ENCODE measurements at places on chromosomes 11 and 22.

GRCh38 chr11:99170591-99170990 lies 149.8 kb downstream of the CNTN5 start:
- no peak for DNase-seq

GRCh38 chr11:122036018-122036417 lies 80.0 kb downstream of the BLID start:
- no peak for DNase-seq

- no peak for DNase-seq
Observed at GRCh38 chr11:3723014-3723708, 52.0 kb upstream of the CHRNA10 start.

- DNase-seq: no peak
Observed at GRCh38 chr11:119806064-119806915, 77.3 kb upstream of the NECTIN1 start.

DNA sequence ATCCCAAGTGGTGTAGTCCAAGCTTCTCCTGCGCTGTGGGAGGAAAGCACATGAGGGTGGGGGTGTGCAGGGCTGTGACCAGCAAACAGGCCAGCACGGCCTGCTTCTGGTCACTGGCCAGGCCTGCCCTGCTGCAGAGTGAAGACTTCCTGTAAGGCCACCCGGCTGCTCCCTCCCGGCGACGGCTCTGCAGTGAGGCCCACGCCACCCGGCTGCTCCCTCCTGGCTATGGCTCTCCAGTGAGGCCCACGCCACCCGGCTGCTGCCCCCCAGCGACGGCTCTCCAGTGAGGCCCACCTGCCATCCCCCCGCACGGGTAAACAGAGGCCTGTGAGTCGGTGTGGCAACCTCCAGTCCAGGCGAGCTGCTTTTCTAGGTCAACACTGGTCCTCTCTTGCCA lies 31.4 kb upstream of the BRSK2 start:
- no peak for DNase-seq

DNA sequence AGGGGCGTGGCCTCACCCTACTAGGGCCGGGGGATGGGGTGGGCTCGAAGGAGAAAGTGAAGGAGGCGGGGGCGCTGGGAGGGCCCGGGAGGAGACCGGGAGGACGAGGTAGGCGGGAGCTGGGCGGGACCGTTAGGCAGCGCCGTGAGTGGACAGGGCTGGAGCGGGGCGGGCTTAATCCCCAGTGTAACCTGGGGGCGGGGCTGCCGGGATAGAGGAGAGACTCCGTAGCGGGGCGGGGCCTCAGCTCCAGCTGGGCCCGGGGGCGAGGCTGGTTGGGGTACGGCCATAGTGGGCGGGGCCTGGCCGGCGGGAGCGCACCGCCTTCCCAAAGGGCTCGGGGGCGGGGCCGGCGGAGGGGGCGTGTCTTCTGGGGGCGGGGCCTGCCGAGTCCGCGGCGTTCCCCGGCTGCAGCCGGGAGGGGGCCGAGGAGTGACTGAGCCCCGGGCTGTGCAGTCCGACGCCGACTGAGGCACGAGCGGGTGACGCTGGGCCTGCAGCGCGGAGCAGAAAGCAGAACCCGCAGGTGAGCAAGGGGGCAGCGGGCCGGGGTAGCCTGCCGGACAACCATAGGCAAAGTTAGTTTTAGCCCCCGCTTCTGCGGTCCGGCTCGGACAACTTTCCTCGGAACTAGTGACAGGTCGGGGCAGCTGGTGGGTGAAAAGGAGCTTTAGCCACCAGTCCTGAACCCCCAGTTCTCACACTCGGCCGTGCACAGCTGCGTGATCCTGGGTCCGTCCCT lies at the start of gene CD82:
TSS of gene CD82 (plus strand) at position 453 of the 742 bp plus-strand sequence. CDS start 29,000 bp downstream, outside the sequence.
- peak; percentile 91 for DNase-seq

- DNase-seq: no peak
Observed at GRCh38 chr11:30333405-30333804, 10.5 kb downstream of the ARL14EP start.

- no peak for DNase-seq
Observed at GRCh38 chr22:26672060-26672471, 14.7 kb downstream of the MIAT start.

DNA sequence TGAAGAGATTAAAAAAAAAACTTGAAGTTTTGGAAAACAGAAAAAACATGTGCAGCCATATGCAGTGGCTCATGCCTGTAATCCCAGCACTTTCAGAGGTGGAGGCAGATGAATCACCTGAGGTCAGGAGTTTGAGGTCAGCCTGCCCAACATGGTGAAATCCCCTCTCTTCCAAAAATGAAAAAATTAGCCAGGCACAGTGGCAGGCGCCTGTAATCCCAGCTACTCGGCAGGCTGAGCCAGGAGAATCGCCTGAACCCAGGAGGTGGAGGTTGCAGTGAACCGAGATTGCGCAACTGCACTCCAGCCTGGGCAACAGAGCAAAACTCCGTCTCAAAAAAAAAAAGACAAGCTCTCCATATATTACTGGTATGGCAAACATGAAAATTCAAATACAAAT lies 7.6 kb downstream of the DLG2 start:
- no peak for DNase-seq

DNA sequence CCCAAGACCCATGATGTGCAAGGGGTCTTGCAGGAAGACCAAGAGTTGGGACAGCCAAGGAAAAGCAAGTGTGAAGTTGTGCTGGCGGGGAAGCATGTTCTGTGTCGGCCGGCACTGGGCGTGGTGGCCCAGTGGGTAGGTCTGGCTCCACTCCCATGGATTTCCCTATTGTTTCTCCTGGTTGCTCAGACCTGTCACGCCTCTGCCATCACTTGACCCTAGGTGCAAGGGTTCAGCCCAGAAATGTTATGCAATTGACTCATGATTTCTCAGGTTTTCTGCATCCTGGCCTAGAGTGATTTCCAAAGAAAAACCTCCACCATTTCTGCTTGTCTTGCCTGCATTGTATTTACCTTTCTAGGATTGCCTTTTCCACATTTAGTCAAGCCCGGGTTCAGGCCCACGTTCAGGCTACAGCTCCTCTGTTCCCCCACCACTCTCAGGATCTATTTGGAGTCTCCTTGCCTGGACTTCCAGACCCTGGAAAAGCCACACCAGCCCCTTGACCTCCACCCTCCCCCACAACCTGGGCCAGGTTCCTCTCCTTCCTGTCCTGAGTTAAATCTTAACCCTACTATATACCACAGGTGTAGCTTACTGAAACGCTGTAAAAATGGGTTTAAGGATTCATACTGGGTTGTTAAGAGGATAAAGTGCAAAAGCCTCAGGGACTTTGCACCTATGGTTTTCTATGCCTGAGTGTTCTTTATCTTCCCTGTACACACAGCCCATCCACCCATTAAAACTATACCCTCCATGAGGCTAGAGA lies 17.5 kb upstream of the FOLR1 start:
- DNase-seq: no peak

GRCh38 chr11:86058360-86058759 lies 10.5 kb downstream of the PICALM start:
- DNase-seq: no peak

DNA sequence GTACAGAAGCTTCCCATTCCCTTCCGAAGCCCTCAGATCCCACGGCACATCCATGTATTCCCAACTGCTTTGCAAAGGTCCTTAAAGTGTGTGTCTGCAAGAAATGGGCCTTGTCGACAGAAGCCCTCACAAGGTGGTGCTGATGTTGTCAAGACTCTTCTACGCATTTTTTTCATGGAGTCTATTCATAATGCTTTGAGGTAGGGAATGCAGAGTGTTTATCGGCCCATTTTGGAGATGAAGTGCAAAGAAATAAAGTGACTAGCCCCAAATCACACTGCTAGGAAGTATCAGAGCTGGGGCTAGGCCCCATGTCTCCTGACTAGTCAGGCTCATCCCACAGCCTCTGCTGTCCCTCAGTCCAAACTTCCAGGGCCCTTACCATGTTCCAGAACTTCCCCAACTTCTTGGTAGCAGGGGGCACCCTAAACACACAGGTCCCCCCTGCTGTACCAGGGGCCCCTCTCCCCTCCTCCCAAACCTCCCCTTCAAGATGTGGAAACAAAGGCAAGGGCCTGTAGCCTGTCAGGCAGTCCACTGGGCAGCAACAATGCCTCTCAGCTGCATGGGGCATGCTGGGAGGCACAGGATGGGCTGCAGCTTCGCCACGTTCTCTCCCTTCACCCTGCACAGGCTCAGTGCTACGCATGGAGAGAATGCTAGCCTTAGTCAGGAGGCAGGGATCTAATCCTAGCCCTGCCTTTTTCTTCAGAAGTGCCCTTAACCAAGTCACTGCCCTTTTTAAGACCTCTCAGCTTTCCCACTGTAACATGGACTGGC lies 7.8 kb downstream of the IL18BP start:
- DNase-seq: no peak

DNA sequence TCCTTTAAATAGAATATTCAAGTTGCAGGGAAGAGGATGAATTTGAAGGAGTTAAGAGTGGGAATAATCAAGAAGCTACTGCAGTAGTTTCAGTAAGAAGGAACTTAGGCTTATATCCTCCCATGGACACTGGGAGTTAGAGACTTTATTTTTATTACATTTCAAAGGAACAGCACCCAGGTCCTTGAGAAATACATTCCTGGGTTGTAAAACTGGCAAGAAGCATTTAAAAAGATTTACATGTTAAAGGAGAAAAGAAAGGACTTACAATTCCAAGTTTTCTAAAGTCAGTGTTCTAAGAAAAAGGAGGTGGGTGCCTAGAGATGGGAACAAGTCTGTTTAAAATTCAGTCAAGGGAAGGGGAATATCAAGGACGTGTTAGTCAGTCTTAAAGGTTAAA lies 306.9 kb downstream of the JRKL start:
- no peak for DNase-seq

DNA sequence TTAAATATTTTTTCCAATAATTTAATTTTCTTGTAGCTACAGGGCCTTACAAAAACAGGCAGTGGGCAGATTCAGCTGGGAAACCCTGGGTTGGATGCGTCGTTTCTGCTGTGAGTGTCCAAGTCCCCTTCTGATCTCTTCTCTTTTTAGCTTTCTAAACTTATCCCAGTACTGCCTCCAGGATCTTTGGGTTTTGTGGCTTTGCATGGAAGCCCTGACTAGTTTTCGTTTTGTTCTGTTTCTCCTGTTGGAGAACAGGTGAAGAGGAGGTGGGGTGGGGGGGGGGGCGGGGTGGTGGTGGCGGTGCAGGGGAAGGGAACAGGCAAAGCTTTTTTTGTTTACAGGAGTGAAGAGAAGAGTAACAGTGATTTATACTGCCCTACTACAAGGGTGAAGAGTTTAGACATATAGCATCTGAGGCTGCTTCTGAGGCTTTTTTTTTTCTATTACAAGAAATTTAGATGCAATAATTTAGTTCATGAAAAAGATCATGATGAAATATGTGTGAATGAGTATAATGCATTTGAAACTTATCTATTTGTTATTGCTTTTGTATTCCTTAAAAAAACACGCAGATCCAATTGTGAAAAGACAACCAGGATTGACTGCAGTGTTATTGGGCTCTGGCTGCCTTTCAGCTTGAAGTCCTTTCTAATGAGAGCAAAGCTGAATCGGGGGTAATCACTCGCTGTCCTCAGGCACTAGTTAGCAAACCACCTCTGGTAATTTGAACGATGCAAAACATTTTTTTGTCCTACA lies 142.9 kb downstream of the NCAM1 start:
- no peak for DNase-seq

DNA sequence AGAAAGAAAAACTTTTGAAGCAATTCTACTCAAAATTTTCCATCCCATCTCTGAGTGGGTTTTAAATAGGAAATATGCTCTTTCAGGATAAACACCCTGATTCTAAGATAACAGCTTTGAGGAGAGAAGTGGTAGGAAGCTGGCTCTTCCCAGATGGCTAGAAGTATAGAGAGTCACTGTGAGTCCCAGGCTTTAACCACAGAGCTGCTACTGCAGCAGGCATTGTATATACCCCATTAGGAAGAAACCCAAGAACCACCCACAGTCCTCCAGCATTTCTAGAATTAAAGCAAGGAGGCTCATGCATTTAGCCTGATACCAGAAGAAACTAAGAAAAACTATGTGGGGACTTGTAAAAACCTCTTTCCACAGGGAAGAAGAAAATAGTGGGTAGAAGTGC lies 1405.6 kb upstream of the TENM4 start:
- DNase-seq: no peak

DNA sequence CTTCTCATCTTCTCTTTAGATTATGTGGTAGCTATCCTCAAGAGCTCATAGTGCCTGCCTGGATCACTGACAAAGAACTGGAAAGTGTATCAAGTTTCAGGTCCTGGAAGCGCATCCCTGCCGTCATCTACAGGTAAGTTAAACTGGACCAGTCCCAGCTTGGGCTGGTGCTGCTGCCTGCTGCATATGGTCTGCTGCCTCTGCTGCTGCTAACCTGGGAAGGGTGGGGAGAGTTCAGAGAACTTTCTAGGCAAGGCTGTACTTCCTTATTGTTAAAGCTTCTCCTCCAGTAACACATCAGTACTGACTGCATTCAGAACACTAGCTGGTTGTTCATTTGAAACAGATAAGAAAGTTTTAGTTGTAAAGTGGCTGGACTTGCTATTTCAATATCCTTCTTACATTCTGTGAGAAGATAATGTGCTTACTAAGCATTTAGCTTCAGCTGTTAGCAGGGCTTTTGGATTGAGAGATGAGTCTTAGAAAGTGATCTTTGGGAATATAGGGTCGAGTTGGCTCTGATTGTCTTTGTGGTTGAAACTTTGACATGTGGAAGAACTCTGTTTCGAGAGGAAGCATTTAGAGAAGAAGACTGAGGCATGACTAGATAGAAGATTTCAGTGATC lies 77.3 kb upstream of the HORMAD2 start:
- DNase-seq: no peak

DNA sequence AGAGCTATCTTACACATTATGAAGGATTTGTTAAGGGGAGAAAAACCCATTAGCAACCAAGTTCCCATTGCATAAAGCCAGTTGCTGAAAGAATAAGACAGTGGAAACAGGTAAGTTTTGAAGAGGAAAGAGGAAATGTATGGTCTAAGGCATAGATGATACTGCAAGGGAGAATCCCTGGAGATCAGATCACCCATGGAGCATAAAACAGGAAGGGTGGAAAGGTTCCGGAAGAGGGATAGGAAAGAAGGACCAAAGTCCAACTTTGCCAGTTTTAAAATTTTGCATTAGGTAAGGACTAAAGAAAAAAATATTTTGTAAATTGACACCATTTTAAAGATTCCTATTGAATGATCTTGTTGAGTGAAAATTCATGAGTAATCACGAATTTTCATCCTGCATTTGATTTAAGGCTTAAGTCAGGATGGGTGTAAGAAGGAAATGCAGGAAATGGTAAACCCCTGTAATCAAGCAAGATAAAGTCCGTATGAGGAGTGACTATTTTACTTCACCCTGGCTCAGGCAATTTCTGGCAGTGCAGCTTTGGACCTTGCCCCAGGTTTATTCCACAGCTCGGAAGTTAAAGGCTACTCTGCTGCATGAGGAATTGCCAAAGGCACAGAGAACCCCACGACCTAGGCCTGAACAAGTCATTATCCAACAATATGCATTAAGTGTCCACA lies 70.9 kb downstream of the CCDC34 start:
- no peak for DNase-seq

All from retina (tissue), 1 donor.